ENCODE measurements at places on chromosomes 5 and 9.

- no peak for DNase-seq
Observed at GRCh38 chr5:3590967-3591900, 4.4 kb upstream of the IRX1 start.

DNA sequence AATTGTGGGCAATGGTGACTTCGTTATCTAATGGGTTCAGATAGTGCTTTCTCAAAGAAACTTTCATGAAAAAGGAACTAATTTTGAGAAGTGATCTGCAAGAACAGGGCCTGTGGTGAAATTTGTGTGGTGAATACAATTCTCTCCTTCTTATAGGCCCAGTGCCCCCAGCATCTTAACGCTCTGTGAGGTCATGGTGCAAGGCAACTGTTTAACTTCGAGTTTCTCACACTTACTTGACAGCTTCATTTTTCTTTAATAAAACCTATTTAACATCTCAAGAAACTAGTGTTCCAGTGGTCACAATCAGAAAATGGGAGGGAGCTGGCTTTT is 69.2 kb downstream of the FAM114A2 start:
- no peak for DNase-seq

GRCh38 chr9:99561961-99562565 is 259.6 kb upstream of the NR4A3 start:
- DNase-seq = no peak

GRCh38 chr5:113095831-113096230 is 119.2 kb downstream of the DCP2 start:
- no peak for DNase-seq

DNA sequence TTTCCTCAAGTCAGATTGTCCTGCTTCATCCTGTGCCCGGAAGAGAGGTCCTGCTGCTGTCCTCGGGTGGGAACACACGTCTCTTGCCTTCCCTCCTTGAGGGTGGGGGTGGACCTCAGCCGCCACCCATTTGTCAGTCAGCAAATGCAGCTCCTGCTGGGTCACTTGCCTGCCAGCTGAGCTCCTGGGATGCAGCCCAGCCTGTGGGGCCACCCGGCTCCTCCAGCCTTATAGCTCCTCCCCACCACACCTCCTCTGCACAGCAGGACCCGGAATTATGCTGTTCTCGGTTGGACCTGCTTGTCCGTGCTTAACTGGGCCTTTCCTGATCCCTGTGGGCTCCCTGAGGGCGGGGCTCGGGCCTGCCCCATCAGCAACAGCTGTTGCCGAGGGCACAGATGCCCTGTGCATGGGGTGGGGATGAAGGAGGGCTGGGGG is 52.7 kb downstream of the RXRA start:
- DNase-seq = no peak

DNA sequence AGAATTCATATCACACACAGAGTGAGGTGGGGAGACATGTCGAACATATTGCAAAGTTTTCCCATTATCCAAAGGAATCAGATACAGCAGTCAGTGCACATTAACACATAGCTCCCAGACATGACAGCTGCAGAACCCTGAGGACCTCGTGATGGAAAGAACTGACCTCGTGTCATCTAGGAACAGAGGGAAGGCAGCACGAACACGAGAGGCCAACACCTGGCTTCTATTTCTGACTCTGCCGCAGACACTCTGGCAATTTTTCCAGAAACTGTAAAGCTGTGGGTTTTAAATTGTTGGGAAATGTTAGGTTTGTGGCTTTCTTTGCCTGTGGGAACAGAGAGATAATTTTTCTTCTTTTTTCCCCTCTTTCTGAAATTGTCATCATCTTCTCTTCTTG is 315.0 kb upstream of the PIK3R1 start:
- DNase-seq = peak; percentile 38

- no peak for DNase-seq
Observed at GRCh38 chr9:117266855-117267497, 147.9 kb downstream of the ASTN2 start.

- DNase-seq = no peak
Observed at GRCh38 chr9:105963343-105964099, 269.2 kb downstream of the TMEM38B start.

- DNase-seq = no peak
Observed at GRCh38 chr9:70073193-70073592, 29.5 kb downstream of the MAMDC2 start.

GRCh38 chr5:1732238-1732941 is 67.2 kb downstream of the MRPL36 start:
- DNase-seq = no peak

DNA sequence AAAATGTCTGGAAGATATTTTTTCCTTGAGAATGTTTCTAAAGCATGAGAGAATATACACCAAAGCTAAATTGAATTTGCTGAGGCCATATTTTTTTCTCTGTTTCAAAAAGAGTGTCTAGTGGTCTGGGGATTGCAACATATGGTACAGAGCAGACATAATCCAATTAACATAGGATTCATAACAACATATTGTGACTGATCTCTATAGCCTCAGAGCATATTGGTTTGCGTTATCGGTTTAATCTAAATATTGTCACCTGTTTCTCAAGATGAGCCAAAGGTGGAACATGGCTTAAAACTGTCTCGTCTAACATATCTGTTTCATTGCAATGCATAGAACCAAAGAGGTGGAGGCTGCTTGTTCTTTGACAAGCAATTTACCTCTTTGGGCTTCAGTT is 3.9 kb downstream of the PPP3R2 start:
- no peak for DNase-seq

DNA sequence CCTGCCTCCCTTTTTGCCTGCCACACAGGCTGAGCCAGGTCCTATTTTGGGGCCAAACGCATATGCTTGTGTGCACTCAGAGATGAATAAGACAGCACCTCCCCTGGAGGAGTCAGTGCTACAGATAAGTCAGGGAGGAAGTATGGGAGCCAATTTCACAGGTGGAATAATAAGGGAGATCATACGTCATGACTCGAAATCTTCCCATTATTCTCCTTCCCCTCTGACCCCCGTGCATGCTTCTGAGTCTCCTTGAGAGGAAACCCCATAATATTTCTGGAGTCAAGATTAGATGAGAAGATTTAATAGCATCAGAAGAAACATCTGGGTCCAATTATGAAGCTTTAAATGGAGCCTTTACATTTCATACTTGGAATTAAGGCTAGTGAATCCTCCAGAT is 15.1 kb upstream of the ZCCHC7 start:
- peak; percentile 56 for DNase-seq

GRCh38 chr5:3925022-3925421 is 329.4 kb downstream of the IRX1 start:
- no peak for DNase-seq

GRCh38 chr9:98118640-98119601 is at the start of gene TRIM14:
TRIM14 (minus strand) TSS chr9:98119222; CDS start chr9:98119188, 34 bp downstream.
- DNase-seq = peak; percentile 20

- no peak for DNase-seq
Observed at GRCh38 chr5:2217219-2217618, 334.5 kb upstream of the IRX4 start.

DNA sequence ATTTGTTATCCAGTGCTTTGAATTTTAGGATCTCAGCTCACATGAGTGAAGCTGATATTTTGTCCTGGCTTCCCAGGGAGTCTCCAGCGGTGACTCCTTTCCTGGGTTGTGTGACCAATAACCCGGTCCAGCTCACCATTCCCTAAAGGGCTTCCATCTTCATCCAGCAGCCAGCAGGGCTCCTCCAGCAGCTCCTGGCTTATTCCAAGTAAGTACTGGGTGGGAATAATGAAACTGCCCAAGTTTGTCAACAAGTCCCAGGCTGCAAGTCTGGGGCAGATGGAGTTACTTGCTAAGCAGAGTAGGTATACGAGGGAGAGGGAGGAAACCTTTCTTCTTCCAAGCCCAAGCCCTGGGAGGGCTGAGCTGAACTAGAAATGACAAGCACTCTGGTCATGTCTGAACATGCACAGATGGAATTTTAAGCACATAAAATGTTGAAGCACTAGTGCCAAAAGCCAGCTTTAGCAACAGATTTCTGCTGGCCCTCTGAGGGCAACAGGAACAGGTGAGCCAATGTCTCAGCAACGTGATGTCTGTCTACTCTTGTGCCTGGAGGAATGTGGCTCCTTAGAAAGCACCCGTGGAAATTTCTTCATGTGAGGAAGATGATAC is 153.7 kb upstream of the DAPK1 start:
- DNase-seq = no peak

DNA sequence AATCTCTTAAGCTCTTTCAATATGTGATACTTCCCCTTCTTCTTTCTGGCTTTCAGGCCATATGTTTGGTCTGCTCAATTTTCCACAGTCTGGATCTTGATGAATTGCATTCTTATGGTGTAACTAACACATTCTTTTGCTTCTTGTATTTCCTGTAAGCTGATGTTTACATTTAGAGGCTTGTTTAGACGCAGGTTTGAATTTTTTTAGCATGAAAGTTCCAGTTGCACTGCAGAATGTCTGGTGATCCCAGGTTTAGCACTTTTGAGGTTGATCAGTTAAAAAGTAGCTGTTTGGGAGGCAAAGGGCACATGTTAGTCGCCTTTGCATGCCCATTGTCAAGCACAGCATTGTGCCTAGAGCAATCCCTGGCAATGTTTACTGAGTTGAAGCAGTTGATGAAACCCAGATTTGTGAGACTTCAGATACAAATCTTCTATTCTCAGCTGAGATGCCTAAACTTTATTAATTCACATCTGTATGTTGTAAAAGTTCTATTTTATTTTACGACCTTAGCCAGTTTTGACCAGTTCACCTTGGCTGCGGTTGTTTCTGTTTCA is 59.6 kb upstream of the SPATA31C2 start:
- DNase-seq = peak; percentile 90

DNA sequence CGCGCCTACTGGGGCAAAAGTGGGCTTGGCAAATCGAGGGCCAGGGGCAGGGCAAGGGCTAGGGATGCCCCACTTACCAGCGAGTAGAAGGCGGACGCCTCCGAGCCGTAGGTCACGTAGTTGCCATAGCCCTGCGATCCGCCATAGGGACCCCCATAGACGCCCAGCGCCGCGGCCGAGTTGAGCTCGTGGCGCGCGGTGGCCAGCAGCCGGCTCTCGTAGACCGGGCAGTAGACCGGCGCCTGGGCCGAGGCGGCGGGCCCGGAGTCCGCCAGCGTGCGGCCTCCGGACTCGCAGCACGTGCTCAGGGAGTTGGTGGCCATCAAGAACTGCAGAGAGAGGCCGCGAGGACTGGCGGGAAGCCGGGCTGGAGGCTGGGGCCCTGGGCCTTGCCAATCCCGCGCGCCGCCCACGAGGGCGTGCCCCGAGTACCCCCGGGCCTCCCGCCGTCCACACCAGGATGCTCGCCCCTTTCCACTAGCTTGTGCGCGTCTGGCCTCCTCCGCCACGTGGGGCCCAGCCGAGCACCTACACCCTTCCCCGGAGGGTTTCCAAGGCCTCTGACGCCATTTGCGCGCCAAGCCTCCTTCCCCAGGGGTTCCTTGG is 891 bp downstream of the IRX4 start:
- no peak for DNase-seq

GRCh38 chr9:26159575-26160392 is 481.5 kb upstream of the TUSC1 start:
- peak; percentile 24 for DNase-seq

DNA sequence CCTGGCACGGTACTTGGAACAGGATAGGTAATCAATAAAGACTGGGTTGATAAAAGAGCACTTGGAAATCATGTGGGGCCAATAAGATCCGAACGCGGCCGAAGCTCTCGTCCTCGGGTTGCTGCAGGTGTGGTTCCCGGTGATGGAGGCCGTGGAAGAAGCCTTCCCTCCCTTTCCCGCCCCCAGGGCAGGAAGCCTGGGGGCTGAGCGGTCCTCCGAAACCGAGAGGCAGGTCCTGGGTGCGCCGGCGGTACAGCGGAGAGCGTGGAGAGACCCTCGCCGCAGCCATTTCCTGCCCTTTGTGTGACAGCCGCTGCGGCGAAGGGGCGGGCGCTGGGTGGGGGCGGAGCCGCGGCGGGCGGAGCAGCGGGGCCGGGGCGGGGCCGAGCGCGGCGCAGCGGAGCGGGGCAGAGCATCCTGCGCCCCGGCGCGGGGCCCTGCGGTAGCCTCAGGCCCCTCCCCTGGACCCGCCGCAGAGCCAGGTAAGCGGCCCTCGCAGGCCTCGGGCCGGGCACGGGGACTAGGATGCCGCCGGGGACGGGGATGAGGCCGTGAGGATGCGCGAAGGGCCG is at the start of gene CYFIP2:
Gene CYFIP2, plus strand, starts transcription at position 410 of the 572 bp plus-strand sequence. CDS start 19,239 bp downstream, outside the sequence.
- DNase-seq = no peak

DNA sequence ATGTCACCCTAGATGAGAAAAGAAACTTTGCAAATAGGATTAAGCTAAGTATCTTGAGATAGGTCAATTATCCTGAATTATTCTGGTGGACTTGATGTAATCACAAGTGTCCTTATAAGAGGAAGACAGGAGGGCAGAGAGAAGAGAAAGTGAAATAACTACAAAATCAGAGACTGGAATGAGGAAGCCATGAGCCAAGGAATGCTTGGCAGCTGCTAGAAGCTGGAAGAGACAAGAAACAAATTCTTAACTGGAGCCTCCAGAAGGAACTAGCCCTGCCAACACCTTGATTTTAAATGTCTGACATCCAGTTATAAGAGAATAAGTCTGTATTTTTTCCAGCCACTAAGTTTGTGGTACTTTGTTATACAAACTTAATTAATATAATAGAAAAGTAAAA is 480.0 kb downstream of the NR2F1-AS1 start:
- DNase-seq = no peak

GRCh38 chr5:137492331-137492730 is 6.8 kb downstream of the SPOCK1 start:
- peak; percentile 60 for DNase-seq

GRCh38 chr9:109181284-109181683 is 14.2 kb upstream of the FRRS1L start:
- no peak for DNase-seq

DNA sequence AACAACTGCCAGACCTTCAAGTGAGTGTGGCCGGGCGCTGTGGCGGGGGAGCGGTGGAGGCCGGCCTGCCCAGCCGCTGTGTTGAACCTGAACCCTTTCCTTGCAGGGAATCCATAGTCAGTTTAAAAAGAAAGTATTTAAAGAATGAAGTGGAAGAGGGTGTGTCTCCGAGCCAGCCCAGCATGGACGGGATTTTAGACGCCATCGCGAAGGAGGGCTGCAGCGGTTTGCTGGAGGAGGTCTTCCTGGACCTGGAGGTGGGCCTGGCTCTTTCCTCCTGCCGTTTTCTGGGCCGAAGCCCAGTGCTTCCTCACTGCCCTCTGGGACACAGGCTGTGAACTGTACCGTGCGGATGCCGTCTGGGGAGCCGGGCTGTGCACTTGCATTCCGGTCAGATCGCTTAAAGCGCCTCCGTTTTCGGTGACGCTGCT is 19.1 kb downstream of the EXOC3 start:
- DNase-seq = no peak

GRCh38 chr9:119101048-119101447 is 268.2 kb downstream of the BRINP1 start:
- DNase-seq = no peak

All from fibroblast of skin of left quadriceps (primary cell).